ENCODE measurements at places on chromosomes 5 and 9.

GRCh38 chr5:17854901-17855300, 220.6 kb downstream of the TAF11L14 start:
- DNase-seq: no peak

- DNase-seq: no peak
These were observed 546.5 kb downstream of the ZNF608 start for GRCh38 chr5:124199893-124200292.

- no peak for DNase-seq
These were observed 1603.0 kb upstream of the C9orf72 start for GRCh38 chr9:29176231-29176630.

DNA sequence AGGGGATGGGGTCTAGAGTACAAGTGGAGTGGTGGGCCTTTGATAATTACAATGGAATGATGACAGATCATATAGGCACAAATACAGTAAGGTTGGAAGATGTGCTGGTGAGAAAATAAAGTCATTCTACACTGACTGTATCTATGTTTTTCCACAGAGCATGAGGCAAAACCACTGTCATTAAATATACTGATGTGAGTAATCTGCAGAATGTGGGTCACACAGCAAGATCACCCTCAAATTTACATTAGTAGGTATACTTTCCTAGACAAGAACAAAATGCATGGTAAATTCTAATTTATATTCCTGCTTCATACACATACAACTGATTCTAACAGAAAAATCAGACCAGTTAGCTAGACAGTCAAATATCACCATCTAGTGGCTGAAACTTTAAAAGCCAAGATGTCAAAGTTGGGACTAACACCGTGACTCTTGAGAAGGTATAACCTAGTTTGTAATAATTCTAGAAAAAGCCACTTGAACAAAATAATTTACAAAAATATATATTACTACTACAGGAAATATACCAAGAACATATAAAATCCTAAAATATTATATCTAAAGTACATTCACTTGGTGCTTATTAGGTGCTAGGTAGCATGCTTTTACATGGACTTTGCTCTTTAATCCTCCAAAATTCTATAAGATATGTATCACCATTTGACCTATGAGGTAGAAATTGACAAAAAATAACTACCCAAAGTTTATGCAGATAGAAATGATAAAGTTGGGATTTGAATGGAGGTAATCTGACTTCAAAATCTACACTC, 19.5 kb downstream of the TTC33 start:
- no peak for DNase-seq

DNA sequence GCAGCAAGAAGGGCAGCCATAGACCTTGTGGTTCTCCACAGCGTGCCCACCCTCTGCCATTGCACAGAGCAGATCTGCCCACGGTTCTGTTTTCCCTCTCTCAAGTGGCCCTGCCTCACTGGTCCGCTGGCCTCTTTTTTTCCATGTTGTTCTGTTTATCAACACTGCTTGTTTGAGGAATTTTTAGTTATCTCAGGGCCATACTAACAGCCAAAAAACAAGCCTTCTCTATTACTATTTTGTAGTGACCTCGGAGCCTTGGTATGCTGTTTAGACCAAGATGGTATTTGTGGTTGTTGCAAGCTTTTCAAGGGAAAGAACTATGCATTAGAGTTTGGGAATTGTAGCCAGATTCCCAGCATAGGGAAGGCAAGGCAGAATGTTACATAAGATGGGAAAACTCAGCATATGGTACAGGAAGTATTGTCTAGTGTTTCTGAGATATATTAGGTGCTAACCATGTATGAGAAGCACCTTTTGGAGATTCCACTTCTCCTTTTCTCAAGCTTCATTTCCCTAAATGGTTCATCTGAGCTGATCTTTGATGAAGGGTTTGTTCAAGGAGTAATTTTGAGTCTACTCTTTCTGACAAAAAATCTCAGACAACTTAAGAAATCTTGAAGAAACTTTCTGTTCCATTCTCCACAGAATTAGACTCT, 54.3 kb downstream of the NUP214 start:
- DNase-seq: no peak

DNA sequence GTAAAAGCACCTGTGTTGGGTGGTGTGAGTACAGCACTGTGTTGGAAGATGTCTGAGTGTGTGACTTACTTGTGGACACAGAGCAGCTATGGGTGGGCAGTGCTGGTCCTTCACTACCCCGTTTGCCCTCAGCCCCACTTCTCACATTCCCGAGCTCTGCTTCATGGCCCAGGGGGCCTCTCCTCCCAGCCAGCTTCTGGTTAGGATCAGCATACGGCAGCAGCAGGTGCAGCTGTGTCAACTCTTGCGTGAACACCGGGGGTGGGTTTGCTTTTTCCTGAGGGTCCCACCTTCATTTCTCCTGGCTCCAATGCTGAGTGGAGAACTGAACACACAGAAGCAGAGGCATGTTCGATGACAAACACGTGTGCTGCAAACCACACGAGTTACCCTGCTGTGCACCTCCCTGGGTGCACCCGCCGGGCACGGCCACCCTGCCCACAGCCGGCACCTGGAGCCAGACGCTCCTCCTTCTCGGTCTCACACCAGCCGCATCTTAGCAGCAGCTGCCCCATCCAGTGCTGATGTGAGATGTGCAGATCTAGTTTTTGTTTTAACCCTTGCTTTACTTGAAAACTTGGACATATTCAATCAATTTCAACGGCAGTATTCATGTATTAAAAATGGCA, 14.9 kb upstream of the SLC6A3 start:
- no peak for DNase-seq

GRCh38 chr5:167835146-167835545, 456.3 kb upstream of the WWC1 start:
- DNase-seq: no peak

GRCh38 chr9:34896112-34896511, 62.0 kb upstream of the PHF24 start:
- DNase-seq: no peak

DNA sequence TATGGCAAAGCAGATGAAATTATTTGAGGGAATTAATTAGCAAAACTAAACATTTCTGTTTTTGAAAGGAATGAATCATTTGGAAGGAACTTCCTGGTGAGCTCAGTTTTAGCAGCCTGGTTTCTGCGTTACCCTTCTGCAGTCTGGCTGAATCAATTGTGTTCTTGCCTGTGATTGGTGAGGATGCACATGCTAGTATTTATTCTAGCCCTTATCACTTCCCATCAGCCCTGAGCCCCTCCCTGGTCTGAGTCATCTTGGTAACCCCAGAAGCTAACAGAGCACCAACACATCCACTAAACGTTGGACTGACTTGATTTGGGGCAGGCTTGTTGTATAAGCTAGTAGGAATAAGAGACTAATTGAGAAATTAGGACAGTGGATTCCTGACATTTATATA, 6.6 kb downstream of the TJP2 start:
- no peak for DNase-seq

GRCh38 chr5:107257885-107258520, 412.7 kb downstream of the EFNA5 start:
- DNase-seq: no peak

- no peak for DNase-seq
These were observed 72.5 kb downstream of the NDFIP1 start for GRCh38 chr5:142181096-142181495.

GRCh38 chr5:61301341-61302199, 30.5 kb upstream of the ZSWIM6 start:
- DNase-seq: no peak

DNA sequence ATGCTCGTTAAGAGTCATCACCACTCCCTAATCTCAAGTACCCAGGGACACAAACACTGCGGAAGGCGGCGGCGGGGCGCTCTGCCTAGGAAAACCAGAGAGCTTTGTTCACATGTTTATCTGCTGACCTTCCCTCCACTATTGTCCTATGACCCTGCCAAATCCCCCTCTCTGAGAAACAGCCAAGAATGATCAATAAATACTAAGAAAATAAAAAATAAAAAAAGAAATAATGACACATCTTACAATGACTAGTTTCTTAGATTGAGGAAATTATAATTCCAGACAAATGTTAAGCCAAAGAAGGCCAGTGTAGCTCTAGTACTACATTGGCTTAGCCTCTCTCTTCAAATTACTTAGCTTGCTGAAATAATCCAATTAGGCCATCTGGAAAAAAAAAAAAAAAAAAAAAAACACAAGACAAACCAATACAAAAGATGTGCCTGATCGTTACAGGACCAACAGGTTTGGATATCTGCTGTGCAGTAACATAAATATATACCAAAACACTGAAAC, 58.0 kb downstream of the ANXA2R start:
- no peak for DNase-seq

- DNase-seq: no peak
These were observed 20.7 kb downstream of the UBAP2 start for GRCh38 chr9:34027845-34028574.

- DNase-seq: no peak
These were observed 11.1 kb downstream of the KIAA1191 start for GRCh38 chr5:176350416-176350815.

DNA sequence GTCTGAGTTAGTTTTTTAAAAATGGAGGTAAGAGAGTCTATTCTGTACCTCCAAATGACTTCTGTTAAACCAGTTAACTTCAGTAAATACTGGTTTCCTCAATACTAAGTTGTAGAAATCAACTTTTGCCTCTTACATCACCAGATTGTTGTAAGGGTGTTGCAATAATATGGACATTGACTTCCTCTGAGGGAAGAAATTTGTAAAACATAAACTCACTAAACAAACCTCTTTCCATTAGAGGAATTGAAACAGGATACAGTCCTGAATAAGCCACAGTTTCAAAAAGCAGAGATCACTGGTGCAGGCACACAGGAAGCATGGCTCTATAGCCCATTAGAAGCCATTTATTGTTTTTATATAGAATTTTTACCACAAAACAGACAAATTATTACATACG, 32.7 kb upstream of the SLCO6A1 start:
- DNase-seq: no peak
